SK-MEL-5 (cell line): ENCODE measurements at places on chromosomes 12 and 14.

GRCh38 chr14:39875028-39875427, 442.8 kb upstream of the FBXO33 start:
- no peak for DNase-seq

GRCh38 chr14:33693237-33693636, 257.6 kb downstream of the EGLN3 start:
- no peak for DNase-seq

GRCh38 chr12:108305991-108306501, 33.1 kb downstream of the CMKLR1 start:
- DNase-seq = no peak

DNA sequence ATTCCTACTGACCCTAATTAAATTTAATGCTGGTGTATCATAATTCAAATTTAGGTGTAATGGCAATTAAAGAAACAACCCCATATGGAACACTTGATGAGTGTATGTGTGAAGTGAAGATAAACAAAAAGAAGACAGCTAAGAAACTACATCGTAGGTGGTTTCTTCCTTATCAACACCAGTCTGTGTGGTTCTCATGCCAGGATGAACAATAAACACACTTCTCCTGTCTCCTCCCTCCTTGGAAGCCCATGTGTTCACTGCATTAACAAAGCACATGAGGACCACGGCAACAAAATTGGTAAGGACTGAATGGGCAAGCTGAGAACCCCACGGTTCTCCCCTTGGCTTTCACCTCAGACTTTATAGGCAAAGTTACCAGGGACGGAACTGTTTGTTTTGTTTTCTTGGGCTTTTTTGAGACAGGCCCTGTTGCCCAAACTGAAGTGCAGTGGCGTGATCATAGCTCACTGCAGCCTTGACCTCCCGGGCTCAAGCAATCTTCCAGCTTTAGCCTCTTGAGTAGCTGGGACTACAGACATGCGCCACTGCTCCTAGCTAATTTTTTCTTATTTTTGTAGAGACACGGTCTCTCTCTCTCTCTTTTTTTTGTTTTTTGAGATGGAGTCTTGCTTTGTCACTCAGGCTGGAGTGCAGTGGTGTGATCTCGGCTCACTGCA, 71.0 kb downstream of the TRAFD1 start:
- no peak for DNase-seq

DNA sequence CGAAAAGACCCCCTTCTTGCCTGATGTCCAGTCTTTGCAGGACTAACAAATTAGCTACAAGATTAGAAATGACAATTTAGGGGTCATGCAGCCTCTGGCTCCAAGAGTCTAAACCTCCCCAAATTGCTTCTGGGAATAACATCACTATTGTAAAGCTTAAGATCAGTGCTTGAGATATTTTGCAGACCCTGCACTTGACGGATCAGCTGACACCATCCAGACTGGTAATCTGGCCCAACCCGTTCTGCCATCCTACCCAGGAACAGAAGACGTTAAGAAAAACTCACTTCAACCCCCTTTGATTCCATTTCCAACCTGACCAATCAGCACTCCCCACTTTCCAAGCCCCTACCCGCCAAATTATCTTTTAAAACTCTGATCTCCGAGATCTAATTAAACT, 236.7 kb upstream of the KRR1 start:
- no peak for DNase-seq

DNA sequence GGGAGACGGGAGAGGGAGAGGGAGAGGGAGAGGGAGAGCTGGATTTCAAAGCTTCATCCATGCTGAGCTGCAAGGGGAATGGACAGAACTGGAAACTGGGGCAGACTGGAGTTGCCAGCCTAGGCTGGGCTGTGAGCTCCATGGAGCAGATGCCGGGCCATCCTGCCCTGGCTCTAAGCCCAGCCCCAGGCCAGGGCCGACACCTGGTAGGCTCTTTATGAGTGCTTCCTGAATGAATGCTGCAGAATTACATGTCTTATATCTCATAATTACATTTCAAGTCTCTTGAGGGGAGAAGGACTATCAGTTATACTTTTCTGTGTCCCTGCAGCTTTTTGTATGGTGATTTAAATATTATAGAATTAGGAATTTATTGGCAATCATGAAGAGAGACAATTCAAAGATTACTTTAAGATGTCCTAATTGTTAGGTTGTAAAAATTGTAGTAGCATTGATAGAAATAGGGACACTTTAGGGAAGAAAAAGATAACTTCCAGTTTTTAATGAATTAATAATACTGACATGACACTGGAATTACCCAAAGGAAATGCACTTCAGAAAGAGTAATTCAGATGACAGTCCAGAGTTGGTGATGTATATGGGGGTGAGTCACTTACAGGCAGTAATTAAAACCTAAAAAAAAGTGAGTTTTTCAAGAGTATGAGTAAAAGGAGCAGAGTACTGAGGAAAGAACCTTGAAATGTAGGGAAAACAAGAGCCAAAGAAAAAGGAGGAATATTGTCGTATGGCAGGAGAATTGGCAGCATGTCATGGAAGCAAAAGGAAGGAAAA, 29.0 kb downstream of the SCYL2 start:
- no peak for DNase-seq

DNA sequence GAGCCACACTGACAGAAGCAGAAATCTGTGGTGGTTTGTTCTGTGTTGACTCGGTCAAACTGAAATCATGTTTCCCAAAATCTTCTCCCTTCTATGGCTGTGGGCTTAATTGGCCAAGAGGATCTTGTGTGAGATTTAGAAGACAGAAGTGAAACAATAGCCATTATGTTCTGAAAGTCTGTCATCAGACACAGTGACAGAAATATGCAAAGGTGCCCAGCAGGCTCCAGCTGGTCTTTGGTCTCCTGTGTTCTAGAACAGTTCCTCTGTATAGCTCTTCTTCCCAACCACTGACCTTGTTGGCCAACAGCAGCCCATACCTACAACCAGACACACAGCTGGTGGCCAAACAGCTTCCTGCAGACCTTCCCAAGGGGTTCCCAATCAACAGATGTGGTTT, 25.0 kb upstream of the COCH start:
- no peak for DNase-seq

DNA sequence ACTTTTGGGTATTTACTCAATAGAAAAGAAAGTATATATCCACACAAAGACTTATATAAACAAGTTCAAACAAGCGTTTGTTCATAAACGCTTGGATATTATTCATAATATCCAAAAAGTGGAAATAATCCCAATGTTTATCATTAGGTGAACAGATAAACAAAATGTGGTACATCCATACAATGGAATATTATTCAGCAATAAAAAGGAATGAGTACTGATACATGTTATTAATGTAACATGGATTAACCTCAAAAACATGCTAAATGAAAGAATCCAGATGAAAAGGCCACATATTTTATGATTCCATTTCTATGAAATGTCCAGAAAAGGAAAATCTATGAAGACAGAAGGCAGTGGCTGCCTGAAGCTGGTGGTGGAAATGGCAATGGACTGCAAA, 16.8 kb upstream of the MYH7 start:
- DNase-seq = no peak

GRCh38 chr12:61891632-61892031, 368.6 kb upstream of the USP15 start:
- DNase-seq = no peak

GRCh38 chr12:2834581-2835491, at the start of gene NRIP2:
Gene NRIP2 (minus strand): TSS chr12:2835035. CDS start chr12:2834983, 52 bp downstream.
- DNase-seq = no peak

GRCh38 chr12:110883251-110883650, 36.5 kb downstream of the CCDC63 start:
- DNase-seq = no peak

DNA sequence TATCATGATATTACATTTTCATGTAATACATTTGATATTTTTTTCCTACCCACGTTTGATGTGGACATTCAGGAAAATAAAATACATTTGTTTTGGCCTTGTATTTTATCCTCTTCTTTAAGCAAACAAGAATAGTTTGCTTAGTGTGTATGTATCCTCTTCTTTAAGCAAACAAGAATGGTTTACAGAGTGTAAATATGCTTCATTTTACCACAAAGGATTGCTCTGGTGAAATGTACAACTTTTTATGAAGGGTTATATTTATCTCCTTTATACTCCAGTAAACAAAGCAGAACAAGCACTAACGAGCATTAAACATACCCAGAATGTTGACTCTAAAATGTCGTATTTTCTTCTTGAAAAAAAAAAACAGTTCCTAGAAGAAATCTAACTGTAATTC, 244.7 kb downstream of the KCNH5 start:
- no peak for DNase-seq

- no peak for DNase-seq
Observed at GRCh38 chr14:58145936-58146335, 6.1 kb downstream of the ARMH4 start.

DNA sequence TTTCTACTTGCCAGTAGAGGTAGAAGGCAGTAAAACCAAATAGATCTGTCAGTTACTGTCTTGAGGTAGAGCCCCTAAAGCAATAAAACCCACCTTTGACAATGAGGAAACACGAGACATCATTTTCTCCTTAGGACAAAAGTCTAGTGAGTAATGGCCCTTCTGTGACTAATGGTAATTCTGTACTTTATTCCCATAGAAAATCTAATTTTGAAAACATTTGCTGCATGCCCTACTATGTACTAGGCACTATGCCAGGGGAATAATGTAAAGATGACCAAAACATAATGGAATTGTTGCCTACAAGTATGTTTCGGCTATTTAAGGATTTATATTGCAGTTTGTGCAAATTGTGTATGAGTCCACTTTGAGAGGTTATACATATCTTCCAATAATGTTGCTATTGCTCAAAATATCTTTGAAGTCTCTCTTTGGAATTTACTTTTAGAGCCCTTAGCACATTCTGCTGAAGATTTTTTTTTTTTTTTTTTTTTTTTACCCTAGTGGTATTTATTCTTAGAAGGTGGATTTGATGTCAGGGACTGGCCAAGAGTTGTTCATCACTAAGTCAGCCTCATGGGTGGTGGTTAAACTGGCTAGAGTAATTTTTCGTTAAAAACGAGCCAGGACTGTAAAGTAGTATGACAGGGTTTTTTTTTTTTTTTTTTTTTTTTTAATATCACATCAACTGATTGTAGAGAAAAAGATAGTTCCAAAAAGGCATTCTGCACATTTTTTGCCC, 109.7 kb downstream of the CRADD start:
- DNase-seq = no peak

- DNase-seq = no peak
Observed at GRCh38 chr14:100487304-100487703, 99.9 kb downstream of the BEGAIN start.
